Forelimb muscle (tissue), 1 donor: ENCODE measurements at places on chromosomes 6 and 20.
A peak's percentile ranks its signal among the peaks of the same experiment; 100 is the strongest.

DNA sequence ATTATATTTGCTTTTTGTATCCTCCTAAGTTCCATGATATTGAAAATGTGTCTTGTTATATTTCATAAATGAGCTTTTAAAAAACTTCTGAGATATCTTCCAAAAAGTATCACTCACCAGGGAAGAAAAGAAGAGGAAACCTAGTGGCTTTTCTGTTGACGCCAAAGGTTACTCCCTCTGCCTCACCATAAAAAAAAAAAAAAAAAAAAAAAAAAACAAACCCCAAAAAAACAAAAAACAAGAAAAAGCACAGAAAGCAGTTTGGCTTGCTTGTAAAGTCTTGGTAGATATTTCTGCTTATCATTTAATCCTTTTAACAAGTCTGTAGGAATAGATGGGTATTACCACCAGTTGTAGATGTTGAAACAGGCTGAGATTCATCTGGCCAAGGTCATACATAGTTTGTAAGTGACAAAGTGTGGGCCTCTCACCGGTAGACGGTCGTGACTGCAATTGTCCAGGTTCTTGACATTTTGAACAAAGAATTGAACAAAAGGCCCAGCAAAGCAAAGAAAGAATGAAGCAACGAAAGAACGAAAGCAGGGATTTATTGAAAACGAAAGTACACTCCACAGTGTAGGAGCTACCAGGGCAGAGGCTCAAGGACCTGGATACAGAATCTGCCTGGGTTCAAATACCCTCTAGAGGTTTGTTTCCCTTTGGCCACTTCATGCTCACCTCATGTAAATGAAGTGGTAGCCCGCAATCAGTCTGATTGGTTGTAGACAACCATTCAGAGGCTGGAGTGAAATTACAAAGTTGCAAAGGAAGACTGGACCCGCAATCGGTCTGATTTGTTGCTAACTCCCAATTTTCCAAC, 11.6 kb upstream of the ELOVL5 start:
- DNase-seq: no peak

- no peak for DNase-seq
These were observed 28.2 kb upstream of the ARMC2 start for GRCh38 chr6:108820006-108820405.

DNA sequence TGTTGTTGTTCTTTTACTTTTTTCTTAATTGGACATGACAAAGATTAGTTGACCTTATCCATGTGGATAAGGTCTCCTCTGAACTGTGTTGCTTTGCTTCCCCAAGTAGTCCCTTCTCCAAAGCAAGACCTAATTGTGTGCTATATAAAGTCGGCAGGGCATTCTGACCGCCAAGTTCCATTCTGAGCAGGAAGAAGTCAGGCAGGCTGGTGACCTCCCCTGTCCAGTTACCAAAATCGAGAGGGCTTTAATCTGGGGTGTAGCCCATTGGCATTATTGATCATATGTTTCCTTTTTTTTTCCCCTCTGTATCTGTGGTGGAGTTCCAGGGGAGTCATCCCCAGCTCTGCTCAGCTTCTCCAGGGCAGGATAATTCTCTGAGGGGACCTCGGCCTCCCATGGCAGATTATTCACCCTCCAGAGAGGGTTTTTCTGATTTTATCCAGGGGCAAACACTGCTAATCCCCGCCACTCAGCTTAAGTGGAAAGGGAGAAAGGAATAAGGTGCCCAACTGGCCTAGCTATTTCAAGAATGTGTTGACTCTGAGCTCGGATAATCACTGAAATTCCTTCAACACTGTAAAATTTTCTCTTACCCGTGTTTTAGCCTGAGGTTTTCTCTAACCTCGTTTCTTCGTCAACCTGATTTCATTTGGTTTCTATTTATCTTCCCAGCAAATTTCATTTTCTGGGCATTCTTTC, 71.8 kb upstream of the L3MBTL3 start:
- no peak for DNase-seq

- no peak for DNase-seq
These were observed 192.2 kb upstream of the SGK1 start for GRCh38 chr6:134510142-134510541.

- DNase-seq: no peak
These were observed 15.8 kb upstream of the PLCB4 start for GRCh38 chr20:9053108-9053507.

GRCh38 chr20:49825521-49826033, 12.9 kb downstream of the SLC9A8 start:
- no peak for DNase-seq

- no peak for DNase-seq
These were observed 111.4 kb downstream of the PHACTR1 start for GRCh38 chr6:12827921-12828320.

- DNase-seq: no peak
These were observed 941.3 kb downstream of the TBC1D32 start for GRCh38 chr6:120392941-120393340.

- DNase-seq: no peak
These were observed 26.8 kb downstream of the RRBP1 start for GRCh38 chr20:17655286-17655651.

GRCh38 chr6:154123155-154123956, 84.3 kb downstream of the OPRM1 start:
- no peak for DNase-seq

GRCh38 chr6:135318738-135319469, 137.8 kb downstream of the MYB start:
- no peak for DNase-seq

DNA sequence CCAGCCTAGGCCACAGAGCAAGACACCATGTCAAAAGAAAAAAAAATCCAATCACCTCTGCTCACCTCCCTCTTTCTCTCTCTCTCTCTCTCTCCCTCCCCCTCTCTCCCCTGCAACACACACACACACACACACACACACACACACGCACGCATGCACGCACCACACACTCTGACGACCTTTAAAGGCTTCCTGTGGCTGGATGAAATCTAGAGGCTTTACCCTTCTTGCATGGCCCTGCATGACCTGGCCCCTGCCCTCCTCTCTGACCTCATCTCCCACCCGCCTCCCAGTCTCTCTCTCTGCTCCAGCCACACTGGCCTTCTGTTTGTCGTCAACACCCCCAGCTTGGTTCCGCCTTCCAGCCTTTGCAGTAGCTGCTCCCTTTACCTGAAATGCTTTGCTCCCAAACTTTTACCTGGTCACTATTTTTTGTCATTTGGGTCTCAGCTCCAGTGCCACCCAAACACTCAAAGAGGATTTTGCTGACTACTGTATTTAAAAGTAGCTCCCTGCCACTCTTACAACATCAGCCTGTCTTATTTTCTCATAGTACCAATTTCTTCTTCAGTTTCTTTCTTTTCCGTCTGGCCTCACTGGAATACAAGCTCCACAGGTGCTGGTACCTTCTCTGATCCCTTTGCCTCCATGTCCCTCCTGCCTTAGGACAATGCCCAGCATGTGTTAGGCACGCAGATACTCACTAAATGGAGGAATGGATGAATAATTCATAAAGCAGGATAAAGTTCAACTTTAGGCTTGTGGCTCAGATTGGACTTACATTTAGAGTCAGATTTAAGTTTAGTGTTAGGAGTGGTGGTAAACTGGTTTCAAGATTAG, 4.3 kb upstream of the LTA start:
- no peak for DNase-seq

- DNase-seq: no peak
These were observed 1111.4 kb upstream of the CITED2 start for GRCh38 chr6:140485740-140486449.

DNA sequence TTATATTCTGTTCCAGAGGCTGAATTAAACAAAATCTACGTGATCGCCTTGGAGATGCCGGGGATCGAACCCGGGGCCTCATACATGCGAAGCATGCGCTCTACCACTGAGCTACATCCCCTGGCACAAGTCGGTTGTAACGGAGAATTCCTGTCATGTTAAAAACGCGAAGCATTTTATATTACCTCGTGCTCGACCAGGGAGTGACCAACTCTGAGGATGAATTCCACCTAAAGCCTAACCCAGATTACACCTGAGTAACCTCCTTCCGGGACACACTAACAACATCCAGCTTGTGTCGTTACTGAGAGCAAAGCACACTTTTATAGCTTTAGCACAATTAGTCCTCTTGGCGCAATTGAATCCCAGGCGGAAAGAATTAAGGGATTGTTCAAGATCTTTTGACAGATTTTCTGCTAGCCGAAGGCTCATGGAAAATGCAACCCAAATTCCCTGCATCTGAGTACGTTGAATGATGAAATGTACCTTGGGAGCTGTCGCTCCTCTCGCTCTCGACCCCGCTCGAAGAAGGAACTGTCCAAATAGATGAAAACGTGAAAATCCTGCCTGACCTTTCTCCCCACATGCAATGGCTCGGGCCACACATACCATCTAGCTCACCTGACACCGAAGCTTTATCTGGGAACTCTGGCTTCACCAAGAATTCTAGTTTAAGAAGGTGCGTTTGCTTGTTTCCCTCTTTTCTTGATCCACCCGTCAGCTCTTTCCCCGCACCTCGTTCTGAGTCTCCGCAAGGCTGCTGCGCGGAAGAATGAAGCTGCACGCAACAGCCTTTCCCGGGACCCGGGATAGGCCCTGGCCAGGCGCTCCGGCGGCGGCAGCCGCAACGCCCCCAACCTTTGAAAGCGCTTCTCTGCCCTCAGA, 148.3 kb downstream of the GPX5 start:
- no peak for DNase-seq

DNA sequence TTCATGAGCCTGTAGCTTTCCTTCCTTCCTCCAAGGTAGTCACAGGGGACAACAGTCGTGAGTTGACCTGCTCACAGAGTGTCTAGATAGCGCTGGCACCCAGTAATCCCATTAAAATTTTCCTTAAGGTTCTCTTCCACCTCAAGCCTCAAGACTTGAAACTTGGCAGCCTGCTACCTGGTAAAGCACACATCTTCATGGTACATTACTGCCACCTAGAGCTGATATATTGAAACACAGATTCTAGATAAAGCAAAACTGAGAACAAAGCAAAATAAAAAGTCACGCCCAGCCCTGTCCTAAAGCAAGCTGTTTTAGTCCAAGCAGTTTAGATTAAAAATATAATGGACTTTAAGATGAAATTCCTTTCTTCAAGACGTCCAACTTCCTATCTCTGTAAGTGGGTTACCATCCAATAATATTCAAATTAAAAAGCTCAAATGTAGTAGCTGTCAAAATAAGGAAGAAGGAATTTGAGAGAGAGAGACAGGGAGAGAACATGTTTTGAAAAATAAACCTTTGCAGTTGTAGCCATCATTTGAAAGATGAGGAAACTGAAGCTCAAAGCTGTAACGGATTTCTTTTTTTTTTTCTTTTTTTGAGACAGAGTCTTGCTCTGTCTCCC, 50.7 kb upstream of the CD83 start:
- DNase-seq: peak; percentile 60

- no peak for DNase-seq
These were observed 170.3 kb upstream of the PREP start for GRCh38 chr6:105573138-105573537.

- no peak for DNase-seq
These were observed 13.4 kb upstream of the CPNE5 start for GRCh38 chr6:36852481-36853147.

DNA sequence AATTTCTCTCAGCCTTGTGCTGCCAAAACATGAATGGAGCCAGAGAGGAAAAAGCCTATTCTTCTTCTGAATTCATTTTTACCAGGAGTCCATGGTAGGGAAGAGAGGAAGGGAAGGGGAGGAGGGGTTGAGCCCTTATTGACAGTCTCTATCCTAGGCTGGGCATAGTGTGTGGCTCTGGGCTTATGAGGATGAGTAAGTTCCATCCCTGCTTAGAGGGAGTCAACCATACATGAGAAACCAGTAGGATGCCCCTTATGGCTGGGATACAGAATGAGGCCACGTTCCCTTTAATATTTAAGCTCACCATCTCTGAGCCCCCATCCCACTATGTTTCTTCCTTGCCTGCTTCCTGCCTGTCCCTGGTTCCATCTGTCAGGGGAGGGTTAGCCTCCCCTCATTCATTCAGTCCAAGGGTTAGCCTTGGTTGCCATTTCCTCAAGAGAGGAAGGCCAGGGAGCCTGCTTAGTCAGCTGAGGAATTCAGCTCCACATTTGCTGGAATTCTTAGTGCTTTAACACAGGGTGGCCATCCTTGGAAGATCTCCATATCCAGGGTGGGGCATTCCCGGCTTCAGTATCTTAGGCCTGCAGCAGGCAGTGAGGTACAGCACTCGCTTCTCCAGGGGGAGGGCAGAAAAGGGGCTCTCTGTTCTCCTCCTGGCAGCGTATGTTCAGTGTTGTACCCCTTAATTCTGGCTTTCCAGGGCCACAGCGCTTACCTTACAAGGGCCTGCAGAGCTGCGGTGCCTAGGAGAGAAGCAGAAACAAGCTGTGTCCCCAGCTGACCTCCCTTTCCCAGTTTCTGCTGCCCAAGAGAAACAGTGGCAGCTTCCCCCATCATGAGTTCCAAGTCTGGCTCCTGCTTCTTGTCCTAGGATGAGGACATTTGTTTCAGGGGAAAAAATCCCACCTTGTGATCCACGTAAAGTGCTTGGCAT, 12.5 kb downstream of the SIRT5 start:
- no peak for DNase-seq

- DNase-seq: no peak
These were observed 10.6 kb downstream of the KCNK17 start for GRCh38 chr6:39303425-39304153.

GRCh38 chr20:25022680-25023079, 30.1 kb upstream of the APMAP start:
- DNase-seq: no peak

DNA sequence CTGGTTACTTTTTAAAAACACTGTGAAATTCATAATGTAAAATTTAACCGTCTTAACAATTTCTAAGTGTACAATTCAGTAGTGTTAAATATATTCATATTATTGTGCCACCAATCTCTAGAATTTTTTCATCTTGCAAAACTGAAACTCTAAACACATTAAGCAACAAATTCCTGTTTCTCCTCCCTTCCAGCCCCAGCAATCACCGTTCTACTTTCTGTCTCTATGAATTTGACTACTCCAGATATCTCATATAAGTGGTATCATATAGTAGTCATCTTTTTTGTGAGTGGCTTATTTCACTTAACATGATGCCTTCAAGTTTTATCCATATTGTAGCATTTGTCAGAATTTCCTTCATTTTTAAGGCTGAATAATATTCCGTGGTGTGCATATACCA, 44.7 kb downstream of the RSPH3 start:
- no peak for DNase-seq

DNA sequence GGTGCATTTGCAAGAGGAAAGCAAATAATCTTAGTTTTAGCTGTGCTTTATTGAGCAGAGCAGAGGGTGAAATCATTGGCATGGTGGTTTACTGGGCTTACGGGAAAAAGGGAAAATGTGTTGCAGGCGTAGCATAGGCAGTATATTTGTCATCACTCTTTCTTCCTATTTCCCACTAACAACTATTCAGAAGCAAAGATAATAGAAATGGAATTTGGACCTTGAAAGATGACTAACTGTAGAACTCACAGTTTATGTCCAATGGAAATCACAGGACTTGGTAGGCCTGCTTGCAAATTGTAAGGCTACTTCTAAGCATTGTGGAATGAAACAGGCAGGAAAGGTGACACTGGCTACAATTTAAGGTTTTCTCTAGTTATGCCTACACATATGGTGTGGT, 611.9 kb upstream of the MAN1A1 start:
- DNase-seq: no peak
